ENCODE measurements at places on chromosomes 7 and 10. TPM values are rescaled to one million over a fixed set of nuclear protein-coding genes. Genes with fewer than 3 reads are reported as not detected.

GRCh38 chr10:116306847-116307246 lies 17.4 kb upstream of the CCDC172 start:
- DNase-seq: no peak

- DNase-seq: no peak
These were observed 197.0 kb downstream of the TNS3 start for GRCh38 chr7:47384755-47385535.

DNA sequence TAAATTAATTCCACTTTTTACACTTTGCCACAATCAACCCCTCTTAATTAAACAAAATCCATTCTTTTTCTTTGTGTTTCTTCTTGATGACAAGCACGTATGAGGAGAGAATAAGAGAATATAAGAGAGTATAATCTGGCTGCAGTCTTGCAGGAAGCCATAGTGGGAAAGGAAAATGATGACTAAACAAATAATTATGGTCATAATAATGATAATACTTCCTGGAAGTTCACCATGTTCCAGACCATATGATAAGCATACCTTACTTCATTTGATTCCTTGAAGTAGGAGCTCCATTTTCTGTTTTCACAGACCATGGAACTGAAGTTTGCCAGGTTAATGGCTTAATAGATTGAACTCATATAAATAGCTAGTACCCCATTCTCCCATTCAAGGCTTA lies 237.8 kb downstream of the SEMA3D start:
- no peak for DNase-seq

DNA sequence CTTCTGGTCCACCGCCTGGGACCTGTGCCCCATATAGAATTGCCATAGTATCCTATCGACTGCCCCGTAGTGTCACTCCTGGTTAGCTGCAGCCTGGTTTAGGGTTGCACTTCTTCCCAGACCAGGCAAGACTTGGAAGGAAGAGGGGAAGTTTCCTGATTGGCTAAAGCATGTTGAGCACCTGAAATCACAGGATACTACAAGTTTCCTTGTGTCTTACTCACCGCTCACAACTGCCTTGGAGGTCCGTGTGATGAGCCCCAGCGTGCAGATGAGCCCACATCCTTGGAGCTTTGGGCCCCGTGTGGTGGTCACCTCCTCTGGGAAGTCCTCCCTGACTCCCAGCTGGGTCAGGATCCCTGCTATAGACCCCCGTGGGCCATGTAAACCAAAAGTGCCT lies 73.9 kb upstream of the GTF2I start:
- DNase-seq: no peak

- DNase-seq: no peak
These were observed 467.0 kb upstream of the PODXL start for GRCh38 chr7:132023466-132023865.

- DNase-seq: no peak
These were observed 21.5 kb upstream of the EPHB6 start for GRCh38 chr7:142833174-142834048.

DNA sequence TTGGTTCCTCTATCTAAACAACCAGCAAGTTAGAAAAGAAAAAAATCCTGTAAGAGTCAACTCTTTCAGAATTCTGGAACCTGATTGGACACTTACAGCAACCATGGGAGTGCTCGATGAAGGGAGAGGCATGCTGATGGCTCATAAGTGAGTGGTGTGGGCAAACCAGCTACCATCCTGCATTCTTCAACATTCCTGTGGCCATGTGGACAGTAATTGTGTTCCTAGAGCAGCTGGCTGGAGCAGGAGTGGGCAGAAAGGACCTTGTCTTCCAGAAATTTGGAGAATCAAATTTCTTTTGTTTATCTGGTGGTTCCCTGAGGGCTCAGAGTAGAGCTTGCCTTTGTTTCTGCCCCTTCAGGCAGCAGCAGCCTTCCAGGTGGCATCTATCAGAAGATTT lies 22.5 kb upstream of the MYL7 start:
- no peak for DNase-seq

- DNase-seq: no peak
These were observed 147.4 kb upstream of the PRSS58 start for GRCh38 chr7:142405122-142405765.

- no peak for DNase-seq
These were observed 373.6 kb upstream of the GHITM start for GRCh38 chr10:83765731-83766130.

DNA sequence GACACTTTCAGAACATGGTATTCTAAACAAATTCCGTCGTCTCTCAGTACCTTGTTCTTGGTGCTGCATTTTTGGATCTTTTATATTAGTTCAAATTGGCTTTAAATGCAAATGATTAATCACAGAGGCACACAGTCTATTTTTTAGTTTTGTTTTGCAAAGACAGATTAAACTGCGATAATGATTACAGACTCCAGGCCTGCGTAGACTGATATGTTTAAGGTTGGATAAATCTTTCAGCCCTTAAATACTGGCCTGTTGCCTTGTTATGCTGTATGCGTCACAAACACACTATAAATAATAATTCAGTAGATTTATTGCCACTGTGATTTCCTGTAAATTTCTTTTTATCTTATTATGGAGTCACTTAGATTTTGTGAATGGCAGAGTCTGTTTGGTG lies 19.3 kb downstream of the CACNB2 start:
- DNase-seq: no peak

- no peak for DNase-seq
These were observed 34.3 kb downstream of the PYROXD2 start for GRCh38 chr10:98380493-98381339.

GRCh38 chr7:148699024-148699781 lies 500 bp downstream of the CUL1 start:
- peak; percentile 73 for DNase-seq

GRCh38 chr7:5397736-5398135 lies 25.9 kb downstream of the TNRC18 start:
- DNase-seq: no peak

- no peak for DNase-seq
These were observed 185.2 kb upstream of the VIPR2 start for GRCh38 chr7:159329818-159330378.

- no peak for DNase-seq
These were observed 23.9 kb downstream of the HECTD2 start for GRCh38 chr10:91434041-91434440.

DNA sequence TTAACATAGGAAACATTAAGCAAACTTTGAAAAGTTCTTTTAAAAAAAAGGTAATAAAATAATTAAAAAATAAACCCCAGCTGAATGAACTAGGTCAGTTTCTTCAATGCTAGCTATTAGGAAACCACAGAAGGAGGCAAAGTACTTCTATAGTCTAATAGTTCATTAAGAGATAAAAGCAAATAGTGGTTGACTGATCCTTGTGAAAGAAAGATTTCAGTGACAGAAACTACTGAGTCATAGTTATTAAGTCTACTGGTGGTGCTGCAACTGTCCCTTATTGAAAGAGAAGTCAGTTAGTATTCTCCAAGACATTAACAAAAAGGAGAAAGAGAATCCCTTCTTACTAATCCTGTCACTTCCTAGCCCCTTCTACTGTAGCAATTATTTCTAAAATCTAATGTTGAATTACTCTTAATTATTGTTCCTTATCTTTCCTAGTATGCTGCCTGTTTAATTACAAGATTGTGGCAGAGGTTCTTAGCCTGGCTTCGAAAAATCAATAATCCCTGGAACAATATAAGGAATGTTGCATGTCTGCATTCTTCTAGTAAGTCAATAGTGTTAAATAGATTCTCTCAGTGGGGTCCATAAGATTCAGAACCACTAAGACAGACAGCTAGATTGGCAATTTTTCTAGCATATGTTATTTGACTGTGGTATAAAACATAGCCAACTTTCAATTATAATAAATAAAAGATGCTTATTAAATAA lies 18.2 kb downstream of the TCTN3 start:
- DNase-seq: no peak

GALNT17 gene
- 29.8 TPM for total RNA-seq

AIFM2 gene
- 2.9 TPM for total RNA-seq

NRP1 gene
- 122 TPM for total RNA-seq

UBTD1 gene
- total RNA-seq: 33.0 TPM

PNLIPRP3 gene
- not detected for total RNA-seq

LLCFC1 gene
- total RNA-seq: not detected

GPER1 gene
- total RNA-seq: 11.3 TPM

C10orf67 gene
- total RNA-seq: not detected

TRIM24 gene
- 2.3 TPM for total RNA-seq
